ENCODE measurements at places on chromosomes 12 and 14.
A peak's percentile ranks its signal among the peaks of the same experiment; 100 is the strongest.

DNA sequence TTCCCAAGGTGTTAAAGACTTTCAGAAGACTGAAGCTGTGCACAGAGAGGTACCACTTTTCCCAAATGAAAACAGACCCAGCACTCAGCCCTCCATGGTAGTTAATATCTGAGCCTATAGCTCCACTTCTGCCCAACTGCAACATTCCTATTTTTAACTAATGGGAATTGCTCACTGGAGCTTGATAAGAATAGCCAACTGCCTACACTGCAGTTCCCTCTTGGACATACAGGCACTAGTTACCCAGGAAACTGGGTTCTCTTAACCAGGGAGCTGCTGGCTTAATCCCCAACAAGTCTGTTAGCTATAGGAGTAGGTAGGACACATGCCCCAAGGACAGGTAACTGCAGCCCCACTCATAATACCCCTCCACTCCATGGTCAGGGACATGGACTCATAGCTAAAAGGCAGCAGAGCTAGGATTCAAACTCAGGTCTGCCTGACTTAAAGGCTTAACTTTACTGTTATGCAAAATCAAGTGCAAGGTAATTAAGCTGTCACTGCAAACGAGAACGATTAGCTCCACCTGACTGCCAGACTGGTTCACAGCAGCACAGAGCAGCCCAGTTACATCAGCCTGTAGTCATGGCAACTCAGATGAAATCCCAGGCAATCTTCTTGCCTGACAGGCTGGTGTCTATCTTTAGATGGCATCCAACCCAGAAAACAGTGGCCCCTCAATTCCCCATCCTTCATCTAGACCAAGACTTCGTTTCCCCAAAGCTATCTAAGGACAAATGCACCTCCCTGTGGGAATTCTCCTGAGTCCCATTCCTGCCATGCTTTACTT is 77.1 kb upstream of the ACTN1 start:
- no peak for DNase-seq

DNA sequence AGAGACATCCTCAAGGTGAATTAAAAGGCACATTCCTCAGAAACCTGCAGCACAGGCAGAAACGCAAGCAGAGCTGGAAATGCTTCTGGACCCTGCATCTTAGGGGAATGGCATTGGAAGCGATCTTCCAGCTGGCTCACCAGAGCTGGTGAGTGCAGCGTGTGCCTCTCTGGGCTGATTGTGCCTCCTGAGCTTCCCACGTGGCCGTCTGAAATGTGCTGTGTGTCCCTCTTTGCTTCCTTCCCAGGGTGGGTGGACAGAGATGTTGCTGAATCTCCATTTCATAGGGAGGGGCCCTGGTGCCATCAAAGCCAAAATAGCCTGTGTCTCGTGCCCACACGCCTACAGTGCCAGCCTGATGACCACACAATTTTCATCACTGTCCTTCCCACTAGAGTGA is 34.3 kb upstream of the TMEM132D start:
- DNase-seq, result no peak

DNA sequence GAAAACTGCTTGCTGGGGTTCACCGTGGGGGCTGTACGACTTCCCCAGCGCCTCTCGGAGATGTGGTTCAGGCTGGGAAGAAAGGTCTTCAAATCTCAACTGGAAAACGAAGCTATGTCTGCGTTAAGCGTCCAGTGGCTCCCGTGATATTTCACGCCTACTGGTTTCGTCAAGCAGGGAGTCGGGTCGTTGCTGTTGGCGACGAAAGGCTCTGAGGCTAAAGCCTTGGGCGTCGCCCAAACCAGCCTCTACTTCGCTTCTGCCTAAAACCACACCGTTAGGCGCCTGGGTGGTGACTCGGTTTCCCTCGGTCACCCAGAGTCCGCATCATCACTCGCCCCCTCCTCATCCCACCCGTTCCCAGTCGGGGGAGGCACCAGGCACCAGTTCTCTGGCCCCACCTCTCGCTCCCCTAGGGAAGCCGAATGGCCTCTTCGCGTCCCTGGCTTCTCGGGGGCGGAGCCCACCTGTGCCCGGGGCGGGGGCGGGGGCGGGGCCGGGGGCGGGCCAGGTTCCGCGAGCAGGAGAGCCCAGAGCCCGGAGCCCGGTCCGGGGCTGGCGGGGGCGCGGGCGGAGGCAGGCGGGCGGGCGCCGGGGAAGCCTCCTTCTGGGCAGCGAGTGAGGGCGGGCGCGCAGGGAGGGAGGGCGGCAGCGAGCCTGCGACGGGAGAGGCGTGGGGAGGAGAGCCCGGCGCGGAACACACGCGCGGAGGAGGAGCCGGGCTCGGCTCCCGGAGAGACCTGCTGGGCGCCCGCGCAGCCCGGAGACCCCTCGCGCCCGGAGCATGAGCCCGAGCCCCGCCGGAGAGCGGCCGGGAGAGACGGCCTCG is at the start of gene B4GALNT3:
Gene B4GALNT3, plus strand, starts transcription at position 510 of the 829 bp plus-strand sequence. CDS start 438 bp downstream, outside the sequence.
- DNase-seq, result no peak

- DNase-seq, result no peak
Observed at GRCh38 chr12:68745376-68745903, 536 bp upstream of the SLC35E3 start.

DNA sequence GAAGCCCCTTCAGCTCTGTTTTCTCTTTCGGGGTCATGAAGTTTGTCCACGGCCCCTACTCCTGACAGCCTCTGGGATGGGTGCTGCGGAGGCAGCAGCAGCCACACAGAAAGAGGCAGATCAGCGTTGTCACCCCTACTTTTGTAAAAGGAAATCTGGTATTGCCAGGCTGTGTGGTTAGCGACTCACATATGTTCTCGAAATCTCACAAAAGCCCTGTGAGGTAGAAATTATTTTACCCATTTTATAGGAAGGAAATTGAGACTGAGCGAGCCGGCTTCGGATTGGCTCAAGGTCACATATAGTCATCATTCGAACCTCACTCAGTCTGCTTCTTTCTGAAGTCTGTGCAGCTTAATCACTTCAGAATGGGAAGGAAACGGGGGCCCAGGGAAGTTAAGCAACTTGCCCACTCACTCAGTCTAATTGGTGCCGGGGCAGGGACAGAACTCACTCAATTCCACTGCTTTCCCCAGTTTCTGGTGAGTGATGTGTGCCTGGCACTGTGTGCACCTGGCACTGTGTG is 1.1 kb upstream of the CKAP4 start:
- DNase-seq, result peak; percentile 18

DNA sequence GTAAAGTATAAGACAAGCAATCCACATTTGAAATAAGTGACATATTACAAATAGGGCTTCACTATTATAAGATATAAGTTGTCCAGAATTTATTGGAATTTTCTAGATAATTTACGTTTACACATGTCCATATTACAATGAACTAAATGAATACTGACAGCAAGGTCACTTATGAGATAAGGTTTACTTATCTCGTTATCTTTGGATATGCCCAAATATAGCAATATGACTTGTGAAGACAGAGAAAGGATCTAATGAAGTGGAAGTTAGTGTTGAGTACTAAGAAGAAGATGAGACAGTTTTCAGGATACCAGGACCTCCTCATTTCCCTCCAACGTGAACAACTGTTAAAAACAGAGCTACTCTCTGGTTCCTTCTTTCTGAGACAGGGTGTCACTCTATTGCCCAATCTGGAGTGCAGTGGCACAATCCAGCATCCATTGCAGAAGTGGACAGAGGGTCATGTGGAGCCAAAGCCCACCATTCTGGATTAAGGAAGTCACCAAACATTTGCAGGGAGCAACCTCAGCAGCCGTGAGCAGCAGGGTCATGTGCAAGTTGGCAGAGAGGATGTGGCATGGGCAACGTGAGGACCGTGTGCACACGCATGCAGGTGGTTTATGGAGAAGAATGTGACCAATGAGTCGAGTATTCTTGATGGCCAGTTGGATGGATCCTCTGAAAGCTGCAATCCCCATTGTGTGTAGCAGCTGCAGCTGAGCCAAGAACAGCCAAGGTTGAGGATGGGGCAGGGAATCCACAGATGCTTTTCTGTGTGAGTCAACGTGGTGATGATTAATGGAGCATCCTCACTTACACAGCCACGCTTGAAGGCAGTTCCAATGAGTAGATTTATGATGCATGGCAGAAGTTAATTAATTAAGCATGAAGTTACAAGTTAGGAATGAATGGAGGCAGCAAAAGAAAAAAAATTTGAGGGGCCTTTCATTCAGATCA is 111.0 kb downstream of the BICD1 start:
- peak; percentile 68 for DNase-seq

DNA sequence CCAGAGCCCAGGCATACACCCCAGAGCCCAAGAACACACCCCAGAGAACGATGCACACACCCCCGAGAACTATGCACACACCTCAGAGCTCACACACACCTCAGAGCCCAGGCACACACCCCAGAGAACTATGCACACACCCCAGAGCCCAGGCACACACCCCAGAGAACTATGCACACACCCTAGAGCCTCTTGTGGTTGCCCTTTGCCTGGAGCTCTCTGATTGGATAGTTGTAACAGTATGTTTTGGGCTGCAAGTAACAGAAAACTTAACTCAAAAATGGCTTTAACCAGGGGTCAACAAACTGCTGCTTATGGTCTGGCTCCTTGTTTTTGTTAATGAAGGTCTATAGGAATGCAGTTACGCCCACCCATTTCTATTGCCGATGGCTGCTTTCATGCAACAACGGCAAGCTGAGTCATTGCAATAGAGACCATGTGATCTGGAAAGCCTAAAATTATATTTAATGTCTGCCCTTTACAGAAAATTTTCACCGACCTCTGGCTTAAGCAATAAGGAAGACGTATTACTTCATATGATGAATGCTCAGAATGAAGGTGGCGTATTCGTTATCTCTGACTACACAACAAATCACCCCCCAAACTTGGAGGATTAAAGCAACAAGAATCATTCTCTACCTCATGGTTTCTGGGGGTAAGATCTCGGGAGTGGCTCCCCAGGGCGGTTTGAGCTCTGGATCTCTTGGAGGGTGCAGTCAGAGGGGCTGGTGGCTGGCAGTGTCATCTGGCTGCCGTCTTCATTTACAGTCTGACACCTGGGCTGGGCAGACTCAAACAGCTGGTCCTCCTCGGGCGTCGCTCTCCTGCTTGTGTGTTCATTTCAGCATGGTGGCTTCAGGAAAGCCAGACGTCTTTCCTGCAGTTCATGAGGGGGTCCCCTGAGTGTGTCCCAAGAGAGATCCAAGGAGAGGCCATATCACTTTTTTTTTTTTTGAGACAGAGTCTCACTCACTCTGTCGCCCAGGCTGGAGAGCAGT is 66.3 kb upstream of the NCOR2 start:
- DNase-seq, result no peak

DNA sequence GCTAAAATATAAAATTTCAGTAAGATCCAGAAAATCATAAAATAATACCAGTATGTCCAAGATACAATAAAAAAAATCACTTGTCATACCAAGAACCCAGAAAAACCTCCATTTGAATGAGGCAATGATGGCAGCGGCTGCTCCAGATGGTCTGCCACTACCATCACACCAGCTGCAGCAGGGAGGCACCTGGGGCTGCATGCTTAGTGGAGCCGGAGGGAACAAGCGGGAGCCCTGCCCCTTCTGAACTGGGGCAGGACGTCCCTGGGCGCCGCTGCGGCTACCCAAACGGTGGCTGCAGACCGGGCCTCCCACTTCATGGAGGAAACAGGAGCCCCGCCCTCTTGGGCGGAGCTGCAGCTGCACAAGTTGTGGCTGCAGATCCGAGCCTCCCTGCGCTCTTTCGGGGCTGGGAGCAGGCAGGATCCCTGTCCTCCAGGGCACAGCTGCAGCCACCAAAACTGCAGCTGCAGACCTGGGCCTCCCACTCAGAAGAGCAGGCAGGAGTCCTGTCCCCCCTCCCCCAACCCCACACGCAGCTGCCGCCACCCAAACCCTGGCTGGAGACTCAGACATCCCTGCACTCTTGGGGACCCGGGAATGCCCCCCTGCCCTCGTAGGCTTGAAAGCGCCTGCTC is 36.1 kb upstream of the OR5AU1 start:
- DNase-seq, result no peak

DNA sequence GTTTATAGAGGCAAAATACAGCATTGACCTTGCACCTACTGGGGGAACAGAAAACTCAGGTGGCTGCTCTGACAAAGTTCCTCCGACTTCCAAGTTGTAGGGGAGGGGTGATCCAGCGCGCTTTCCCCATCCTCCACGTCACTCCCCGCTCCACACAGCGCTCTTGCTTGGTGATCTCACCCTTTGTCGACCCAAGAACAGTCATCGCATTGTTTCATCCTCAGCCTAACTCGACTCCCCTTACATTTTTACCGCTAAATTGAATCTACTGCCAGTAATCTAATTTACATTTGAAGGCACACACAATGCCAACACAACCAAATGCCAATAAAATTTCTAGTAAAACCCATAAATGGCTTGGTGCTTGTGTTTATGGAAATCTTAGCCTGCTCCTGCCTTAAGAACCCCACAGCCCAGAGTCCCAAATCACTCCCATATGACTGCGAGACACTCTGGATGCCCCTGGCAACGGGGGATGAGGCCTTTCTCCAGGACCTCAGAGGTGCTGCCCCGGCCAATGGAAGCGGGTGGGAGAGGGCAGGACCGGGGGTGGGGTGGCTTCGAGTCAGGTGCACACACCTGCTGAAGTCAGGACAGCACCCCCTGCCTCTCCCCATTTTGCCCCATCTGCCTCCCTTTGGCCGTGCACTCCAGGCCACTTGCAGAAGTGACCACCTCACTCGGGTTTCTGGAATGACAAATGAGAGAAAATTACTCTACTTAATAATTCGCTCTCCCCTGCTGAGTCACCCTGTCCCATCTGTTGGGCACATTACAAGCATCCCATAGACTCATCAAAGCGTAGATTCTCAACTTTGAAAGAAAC is 98.2 kb upstream of the GSC start:
- no peak for DNase-seq

DNA sequence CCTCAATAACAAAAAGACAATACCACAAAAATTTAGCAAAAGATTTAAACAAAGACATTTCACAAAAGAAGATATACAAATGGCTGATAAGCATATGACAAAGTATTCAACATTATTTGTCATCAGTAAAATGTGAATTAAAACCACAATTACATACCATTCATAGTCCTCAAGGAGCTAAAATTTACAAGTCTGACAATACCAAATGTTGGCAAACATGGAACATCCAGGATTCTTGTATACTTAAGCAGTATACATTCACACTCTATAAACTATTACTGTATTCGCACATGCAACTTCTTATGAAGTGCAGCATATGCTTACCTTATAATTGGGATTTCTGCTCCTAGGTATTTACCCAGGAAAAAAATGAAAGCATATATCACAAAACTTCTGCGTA is 49.7 kb upstream of the BDKRB2 start:
- DNase-seq, result no peak

- no peak for DNase-seq
Observed at GRCh38 chr12:8077207-8077606, 4.9 kb upstream of the NECAP1 start.

DNA sequence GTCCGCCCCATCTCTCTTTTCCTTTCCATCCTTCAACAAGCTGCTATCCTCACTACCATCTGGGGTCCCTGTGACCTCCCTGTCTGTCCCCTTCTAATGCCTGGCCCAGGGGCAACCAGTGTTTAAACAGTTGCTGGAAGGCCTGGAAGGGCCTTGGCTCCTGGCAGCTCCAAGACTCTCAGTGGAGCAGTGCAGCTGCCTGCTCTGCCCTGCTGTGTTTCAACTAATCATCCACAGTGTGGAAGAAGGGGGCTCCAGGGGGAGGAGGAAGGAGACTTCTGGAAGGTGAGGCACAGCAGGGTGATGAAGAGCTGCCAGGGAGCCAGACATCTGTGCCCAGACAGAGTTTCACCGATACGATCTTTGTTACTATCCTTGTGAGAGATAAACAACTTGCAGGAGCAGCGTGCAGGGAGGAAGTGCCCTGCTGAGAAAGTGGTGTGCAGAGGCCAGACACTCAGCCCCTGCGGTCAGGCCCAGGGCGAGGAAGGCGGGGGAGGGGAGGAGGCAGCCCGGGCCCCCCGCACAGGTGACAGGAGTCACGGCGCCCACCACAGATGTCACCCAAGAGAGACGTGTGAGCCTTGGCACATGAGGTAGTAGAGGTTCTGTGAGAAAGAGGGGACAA is 1061.8 kb downstream of the BCL11B start:
- no peak for DNase-seq
